COR-L47 (cell line): ENCODE measurements at places on chromosomes 2 and 18.
A peak's percentile ranks its signal among the peaks of the same experiment; 100 is the strongest.

DNA sequence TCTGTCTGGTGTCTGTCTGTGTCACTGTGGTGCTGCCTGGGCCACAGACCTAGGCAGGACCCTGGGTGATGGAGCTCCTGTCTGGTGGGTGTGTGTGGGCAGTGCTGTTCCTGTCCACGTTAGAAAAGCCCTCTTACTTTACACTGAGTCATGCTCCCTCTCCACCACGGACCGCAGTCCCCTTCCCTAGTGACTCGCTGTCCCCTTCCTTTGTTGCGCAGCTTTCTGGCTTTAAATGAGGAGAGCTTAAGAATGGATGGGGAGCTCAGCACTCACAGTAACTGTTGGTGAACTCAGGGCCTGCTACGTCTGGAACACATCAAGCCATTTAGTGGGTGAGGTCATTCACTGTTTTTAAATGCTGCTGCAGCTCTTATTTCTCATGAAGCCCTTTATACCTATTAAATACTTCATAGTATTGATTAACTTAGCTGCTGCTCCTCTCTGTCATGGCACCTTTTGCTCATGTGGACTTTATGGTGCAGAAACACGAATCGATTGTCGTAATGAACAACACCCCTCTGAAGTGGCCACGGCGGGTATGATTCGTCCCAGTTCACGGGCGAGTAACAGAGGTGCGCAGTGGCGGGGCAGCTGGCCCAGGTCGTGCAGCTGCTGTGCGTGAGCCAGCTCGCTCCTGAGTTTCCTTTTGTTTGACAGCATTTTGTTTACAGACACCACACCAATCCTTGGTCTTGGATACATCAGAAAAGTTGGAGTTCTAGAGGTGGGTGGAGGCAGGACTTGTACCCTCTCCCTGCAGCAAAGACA, 100.4 kb downstream of the LDLRAD4 start:
- DNase-seq = no peak

DNA sequence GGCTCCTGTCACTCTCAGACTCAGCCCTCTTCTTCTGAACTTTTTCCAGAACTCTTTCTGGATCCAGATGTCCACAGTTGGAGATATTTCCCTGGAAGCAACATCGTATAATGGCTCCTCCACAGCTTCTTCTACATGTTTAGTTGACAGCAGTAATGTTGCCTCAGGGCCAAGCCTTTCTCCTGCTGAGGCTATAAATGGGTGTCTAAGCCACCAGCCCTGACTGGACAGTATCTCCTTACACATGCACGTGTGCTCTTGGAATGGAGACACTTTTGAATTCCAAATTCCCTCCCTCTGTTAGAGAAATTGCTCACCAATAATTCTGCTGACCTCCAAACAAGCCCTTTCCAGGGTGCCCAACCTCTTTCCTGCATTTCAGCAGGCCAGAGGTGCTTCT, 156.2 kb upstream of the PIK3C3 start:
- DNase-seq = peak; percentile 8

- DNase-seq = no peak
Observed at GRCh38 chr2:120747706-120748105, 12.0 kb downstream of the GLI2 start.

DNA sequence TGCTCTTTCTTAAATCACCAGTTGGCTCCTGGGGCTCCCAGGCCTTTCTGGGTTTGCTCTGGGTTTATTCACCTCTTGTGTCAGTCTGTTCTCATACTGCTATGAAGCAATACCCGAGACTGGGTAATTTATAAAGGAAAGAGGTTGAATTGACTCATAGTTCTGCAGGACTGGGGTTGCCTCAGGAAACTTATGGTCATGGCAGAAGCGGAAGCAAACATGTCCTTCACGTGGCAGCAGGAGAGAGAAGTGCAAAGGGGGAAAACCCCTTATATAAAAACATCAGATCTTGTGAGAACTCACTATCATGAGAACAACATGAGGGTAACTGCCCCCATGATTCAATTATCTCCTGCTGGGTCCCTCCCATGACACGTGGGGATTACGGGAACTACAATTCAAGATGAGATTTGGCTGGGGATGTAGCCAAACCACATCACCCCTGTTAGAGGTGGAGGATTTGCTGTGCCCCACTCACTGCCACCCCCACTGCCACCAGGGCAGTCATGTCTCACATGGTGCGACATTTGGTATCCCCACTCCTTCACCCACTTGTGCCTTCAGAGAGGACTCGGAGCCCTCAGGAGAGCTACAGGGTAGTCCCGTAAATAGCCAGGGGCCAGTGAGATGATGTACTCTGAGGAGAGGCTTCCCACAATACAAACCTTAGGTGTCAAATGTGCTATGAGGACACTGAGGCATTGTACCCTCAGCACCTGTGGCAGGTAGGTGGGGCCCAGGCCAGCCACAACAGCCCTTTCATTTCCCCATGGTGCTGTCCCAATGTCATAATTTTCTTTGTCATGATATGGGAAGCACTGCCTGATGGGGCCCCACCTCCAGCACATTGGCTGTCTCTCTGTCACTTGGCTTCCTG, 35.7 kb downstream of the CDC42EP3 start:
- no peak for DNase-seq

GRCh38 chr2:86372641-86373502, 35.4 kb upstream of the REEP1 start:
- DNase-seq = peak; percentile 43

DNA sequence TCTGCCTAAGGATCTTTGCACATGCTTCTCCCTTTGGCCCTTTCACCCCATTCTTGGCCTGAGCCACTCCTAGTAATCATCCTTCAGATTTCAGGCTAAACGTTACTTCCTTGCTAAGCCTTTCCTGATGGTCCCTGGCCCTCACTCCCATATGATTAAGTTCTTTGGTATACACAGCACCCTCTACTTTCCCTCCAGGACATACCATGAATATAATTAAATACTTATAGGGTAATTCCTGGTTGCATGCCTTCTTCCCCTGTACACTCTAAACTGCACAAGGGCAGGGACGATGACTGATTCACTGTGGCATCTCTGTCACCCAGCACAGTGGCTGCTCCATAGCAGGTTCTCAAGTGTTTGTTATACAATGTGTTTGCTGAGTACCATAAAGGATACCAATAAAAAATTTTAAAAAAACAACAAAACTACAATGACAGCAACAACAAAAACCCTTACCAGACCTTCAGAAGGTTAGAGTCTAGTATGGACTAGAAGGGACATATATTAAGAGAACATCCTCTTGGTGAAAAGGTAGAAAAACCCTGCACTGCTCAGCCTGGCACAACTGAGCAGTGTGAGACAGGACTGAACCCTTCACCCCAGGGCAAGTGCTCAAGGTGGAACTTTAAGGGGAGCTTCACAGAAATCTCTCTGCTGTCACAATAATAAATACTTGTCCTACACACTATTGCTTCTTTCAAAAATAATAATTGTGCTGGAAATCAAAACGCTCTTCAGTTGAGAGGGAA, 76.2 kb downstream of the AAK1 start:
- DNase-seq = no peak

DNA sequence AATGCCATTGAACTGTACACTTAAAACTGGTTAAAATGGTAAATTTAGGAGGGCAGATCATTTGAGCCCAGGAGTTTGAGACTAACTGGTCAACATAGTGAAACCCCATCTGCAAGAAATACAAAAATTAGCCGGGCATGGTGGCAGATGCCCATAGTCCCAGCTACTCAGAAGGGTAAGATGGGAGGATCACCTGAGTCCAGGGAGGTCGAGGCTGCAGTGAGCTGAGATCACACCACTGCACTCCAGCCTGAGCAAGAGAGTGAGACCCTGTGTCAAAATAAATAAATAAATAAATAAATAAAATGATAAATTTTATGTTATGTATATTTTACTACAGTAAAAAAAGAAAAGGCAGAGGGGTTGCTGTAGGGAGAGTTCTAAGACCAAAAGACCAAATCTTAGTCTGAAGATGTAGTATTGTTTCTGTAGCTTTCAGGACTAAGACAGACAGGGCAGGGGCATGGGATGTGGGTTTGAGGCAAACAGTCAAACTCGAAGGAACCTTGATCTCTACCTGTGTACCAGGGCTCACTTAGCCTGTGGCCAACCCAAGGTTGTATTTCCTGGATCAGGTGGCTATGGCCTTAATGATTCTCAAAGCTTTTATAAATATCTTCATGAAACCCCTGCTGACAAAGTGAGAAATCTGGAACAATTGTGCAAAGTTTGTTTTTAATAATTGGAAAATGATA, 316.7 kb downstream of the CYRIA start:
- no peak for DNase-seq
